ENCODE measurements at places on chromosomes 2 and 18.

DNA sequence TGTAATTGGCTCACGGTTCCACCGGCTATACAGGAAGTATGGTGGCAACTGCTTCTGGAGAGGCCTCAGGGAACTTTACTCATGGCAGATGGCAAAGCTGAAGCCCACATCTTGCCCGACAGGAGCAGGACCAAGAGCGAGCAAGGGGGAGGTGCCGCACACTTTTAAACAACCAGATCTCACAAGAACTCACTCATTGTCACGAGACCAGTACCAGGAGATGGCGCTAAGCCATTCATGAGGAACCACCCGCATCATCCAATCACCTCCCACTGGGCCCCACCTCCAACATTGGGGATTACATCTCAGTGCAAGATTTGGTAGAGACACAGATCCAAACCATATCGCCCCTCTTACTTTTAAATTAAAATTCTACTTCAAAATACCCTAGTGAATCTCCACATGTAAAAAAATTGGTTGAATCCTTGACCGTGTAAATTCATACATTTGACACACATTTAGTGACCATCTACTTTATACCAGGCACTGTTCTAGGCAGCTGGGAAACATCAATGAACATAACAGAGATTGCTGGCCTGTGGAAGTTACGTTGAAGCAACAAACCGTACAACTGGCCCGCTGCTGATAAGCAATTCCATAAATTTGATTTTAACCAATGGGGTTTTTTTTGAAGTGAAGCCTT, 87.6 kb downstream of the ALPK2 start:
- DNase-seq, result peak; percentile 14

DNA sequence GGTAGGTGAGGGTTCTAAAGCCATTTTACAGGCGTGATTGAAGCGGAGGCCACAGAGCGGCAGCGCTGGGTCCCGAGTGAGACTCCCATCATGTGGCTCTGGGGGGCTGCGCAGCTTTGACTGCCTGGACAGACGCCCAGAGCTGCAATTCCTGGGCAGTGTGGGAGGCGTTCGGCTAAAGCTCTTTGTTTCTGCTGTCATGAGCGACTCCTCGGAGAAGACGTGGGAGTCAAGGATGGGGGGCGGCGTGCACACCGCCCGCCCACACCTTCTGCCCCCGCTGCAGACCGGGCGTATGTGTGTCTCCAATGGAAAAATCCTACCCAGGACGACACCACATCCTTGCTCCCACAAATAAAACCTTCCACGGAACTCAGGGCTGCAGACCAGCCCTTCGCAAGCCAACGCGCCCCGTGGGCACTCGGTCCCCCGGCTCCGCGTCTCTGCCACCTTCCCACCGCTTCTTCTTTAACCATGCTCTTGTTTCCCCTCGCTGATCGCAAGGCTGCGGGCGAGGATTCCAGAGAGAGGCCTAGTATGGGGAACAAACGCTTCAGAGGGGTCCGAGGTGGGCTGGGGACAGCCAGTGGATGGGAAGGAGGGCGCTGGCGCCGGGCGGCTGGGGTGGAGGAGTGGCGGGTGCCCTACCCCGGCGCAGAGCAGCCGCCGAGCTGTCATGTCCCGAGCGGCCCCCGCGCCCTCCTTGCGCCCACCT, 680 bp upstream of the LBH start:
- no peak for DNase-seq

DNA sequence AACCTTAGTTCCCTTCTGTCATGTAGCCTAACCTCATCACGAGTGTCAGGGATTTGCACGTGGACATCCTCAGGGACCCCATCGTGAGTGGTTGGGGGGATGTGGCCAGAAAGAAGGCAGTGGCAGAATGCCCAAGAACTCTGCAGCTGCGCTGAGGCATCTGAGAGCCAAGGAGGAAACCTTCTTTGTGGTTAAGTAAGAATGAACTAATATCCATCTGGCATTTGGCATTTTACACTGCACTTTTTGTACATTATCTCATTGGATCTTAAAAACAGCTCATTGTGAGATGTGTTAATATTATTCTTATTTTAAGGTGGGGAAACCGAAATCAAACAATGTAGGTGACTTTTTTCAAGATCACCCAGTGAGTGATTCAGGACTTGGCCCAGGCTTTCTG, 32.6 kb upstream of the APCDD1 start:
- DNase-seq, result no peak

- no peak for DNase-seq
Observed at GRCh38 chr2:192090911-192091310, 103.8 kb downstream of the TMEFF2 start.

DNA sequence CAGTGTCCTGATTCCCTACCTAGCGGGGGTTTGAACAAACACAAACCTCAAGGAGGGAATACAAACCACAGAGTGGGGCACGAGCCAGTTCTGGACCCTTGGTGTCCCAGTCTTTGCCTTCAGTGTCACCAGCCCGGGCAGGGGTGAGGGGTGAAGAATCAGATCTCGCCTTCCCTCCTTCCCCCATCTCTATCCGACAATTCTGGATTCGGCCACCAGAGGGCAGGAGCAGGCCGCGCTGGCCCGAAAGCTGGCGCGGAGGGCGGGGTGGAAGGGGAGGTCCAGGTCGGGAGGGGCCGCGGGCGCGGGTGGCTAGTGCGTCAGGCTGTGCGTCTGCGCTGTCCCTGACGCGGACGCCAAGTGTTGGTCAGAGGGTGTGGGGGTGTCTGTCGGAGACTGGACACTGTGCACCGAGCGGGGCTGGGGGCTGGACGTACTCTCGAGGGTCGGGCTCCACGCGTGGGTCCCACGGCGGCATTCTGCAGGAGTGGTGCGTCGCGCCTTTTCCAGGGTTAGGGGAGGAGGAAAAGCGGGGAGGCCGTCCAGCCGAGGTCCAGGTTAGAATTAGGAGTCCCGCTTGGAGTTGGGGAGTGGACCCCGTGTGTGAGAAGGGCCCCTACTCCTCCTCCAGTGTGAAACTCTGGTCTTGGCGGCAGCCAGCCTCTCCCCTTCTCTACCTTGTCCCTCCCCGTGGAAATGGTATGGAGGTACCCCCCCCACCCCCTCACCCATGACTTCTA, 2.9 kb upstream of the CRYBA2 start:
- peak; percentile 57 for DNase-seq

Measured in T-cell (primary cell).